ENCODE measurements at places on chromosomes 11 and 22.

- DNase-seq: no peak
Observed at GRCh38 chr11:8020244-8020597, 33.1 kb downstream of the EIF3F start.

GRCh38 chr11:64933213-64933934 lies 2.3 kb downstream of the GPHA2 start:
- no peak for DNase-seq

- no peak for DNase-seq
Observed at GRCh38 chr22:20128902-20129746, 2.5 kb upstream of the ZDHHC8 start.

GRCh38 chr22:48504519-48505140 lies 1323.0 kb downstream of the BRD1 start:
- DNase-seq: no peak

DNA sequence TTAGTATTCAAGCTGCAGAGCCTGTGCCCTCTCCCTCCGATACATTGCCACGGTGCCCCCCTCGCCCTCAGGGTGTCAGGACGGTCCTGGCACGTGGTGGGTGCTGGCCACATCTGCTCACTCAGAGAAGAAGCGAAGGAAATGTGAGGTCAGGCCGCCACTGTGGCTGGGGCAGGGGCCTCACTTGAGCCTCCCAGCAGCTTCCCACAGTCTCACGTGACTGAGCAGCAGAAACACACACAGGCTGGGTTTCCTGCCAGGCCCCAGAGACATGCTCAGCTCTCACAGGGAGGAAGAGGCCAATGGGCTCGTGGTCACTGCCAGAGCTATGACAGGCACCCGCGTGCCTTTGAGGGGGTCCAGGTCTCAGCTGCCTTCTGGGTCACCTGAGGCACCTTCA lies 37.9 kb upstream of the PRR5 start:
- DNase-seq: no peak

- DNase-seq: no peak
Observed at GRCh38 chr11:15716550-15716949, 601.8 kb downstream of the INSC start.

DNA sequence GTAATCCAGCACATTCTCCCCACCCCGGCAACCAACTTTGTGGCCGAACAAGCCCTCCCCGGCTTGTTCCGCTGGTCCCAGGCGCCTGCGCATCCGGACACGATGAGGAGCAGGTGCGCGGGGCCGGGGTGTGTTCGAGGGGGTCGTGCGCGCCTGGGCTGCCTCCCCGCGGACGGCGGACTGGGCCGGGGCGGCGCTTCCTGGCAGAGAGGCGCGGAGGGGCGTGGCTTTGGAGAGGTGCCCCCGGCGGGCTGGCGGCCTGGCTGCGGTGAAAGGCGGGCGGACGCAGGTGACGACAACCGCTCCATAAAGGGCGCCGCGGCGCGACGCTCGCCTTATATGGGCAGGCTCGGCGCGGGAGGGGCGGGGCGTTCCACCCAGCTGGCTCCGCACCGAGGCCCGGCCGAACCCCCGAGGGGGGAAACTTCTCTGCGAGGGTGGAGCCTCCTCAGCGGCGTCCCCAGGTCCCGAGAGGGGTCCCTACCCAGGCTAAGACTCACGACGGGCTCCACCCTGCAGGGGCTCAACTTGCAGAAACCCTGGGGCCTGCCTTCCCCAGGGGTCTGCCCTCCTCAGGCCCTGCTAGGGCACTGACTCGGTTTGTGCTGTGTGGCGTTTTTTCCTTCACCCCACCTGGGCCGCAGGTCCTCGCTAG lies 26.4 kb downstream of the TXN2 start:
- peak; percentile 97 for DNase-seq

DNA sequence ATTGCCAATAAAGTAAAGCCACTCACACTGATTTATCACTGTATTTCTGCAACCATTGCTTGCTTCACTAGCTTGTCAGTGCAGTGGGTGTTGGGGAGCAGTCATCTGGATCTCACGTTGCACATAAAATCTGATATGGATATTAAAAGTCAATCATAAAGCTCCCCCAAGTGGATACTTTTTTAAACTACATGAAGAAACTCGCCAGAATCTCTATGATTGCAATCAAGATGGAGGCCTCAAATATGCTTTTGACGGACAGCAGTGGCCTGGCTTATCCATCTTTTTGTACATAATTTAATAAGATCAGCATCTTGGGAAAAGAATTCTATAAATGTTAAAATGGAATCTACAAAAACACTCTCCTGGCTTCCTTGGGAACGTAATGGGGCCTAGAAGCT lies 137.7 kb downstream of the WT1 start:
- peak; percentile 56 for DNase-seq

GRCh38 chr11:123365955-123366354 lies 64.1 kb upstream of the GRAMD1B start:
- DNase-seq: no peak

GRCh38 chr11:72793076-72793424 lies 797 bp downstream of the STARD10 start:
- no peak for DNase-seq

DNA sequence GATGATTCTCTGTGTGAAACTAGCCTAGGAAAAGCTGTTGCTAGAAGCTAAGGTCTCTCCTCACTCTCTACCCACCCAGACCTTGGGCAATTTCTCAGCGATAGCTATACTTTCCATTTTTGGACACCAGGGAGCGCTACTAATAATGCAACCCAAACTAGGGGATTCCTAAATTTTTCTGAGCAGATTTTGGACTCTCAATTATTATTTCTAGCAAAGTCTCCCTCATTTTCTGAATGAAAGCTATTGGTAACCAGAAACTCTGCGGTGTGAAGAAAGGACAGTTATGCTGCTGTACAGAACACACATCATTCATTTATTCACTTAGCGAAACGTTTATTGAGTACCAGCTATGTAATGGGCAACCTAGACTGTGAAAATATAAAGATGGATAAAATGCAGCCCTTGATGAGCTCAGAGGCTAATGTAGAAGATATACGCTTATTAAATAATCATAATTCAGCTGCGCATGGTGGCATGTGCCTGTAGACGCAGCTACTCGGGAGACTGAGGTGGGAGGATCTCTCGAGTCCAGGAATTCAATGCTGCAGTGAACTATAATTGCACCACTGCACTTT lies 6.1 kb upstream of the STIM1 start:
- DNase-seq: peak; percentile 40
